Hippocampal formation (tissue), 2 donors: ENCODE measurements at places on chromosomes 12 and 14.

GRCh38 chr12:6178981-6179761, 21.0 kb upstream of the CD9 start:
- DNase-seq: no peak

GRCh38 chr14:70886421-70887206, 20.6 kb upstream of the PCNX1 start:
- DNase-seq: no peak

- DNase-seq: no peak
These were observed 207.5 kb downstream of the KIF26A start for GRCh38 chr14:104345621-104346462.

DNA sequence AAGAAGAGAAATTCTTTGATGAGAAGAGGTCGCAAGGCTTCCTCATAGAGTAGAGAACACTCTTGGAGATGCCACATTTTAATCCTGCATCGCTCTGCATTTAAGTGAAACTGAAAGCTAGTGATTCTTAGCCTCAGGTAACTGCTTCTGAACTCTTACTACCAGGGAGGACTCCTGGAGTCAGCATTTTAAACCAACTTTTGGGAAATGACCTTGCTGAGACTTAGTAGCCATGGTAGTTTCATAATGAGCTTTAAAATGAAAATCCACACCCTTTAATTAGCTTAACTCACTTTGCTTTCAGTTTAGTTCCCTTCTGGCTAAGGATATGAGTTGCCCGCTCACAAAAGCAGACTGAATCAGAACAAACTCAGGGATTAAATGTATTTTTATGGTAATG, 80.3 kb downstream of the SYNE2 start:
- no peak for DNase-seq

DNA sequence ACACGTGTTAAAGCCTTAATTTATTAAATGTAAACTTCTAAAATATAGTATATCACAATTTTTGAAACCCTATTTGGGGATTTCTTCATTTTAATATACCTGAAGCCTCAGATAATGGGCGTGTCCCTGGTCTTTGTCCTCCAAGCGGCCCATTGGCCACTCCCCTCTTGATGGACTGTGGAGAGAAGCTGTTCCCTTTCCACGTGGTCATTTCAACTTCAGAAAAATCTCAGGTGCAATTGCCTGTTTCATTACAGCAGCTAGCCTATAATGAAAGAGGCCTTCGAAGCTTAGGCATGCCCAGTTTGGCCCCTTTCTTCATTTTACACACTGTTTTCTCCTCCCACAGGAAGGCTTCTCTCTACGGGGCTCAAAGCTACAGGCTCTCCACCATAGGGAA, 131.4 kb upstream of the ARHGAP5 start:
- no peak for DNase-seq

GRCh38 chr14:96246539-96246847, 9.5 kb upstream of the BDKRB1 start:
- no peak for DNase-seq

GRCh38 chr12:83185241-83185640, 498.5 kb downstream of the TMTC2 start:
- DNase-seq: no peak

- no peak for DNase-seq
These were observed 13.4 kb downstream of the GABARAPL1 start for GRCh38 chr12:10226086-10226485.

DNA sequence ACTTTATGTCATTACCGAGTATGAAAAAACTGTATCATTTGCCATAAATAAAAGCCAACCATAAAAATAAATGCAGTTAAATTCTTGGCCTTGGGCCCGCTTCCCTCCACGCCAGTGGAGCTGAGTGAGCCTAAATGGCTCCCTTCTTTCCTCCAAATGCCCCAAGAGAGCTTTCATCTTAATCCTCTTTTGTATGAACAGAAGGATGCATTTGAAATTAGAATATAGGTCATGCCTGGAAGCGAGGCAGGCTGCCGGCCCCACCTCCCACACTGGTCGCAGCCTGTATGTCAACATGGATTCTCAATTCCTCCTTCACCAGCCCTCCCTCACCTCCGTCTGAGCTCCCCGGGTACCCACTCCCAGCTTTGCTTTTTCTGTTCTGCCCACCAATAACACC, 245.7 kb downstream of the SLC15A4 start:
- no peak for DNase-seq

- no peak for DNase-seq
These were observed 311.0 kb downstream of the ALG10 start for GRCh38 chr12:34333337-34333736.

DNA sequence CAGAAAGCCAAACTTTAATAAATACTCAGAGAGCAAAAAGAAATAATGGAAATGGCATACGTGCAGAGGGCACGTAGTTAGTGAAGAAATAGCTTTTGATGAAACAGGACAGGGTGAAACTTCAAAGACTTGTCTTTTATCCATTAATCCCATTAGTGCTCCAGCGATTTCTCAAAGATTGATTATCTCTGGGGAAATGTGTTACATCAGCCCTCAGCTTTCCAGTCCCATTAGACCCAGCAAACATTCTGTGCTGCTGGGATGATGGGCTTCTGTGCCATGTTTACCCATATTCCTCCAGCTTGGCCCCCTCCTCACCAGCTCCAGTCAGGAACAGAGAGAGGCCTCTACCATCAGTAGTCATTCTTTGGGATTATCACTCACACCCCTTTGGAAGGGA, 113.1 kb downstream of the CACNA1C start:
- no peak for DNase-seq

DNA sequence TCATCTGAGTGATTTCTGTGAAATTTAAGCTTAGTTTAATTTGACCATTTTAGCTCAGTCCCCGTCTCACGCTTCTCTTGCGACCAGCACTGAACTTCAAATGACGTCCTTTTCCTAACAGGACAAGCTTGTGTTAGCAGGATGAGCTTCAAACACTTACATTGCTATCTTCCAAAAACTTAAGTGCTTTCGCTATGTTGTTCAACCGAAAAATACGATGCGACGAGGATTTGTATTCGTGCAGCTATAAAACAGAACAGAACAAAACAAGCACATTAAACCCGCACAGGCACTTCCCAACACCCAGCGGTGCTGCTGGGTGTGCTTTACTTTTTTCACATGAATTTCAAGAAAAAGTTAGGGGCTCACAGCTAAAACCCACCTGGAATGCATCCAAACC, 64.2 kb upstream of the DICER1 start:
- DNase-seq: no peak

- DNase-seq: no peak
These were observed 60.2 kb upstream of the MDM1 start for GRCh38 chr12:68392376-68392775.

- DNase-seq: no peak
These were observed 178.7 kb downstream of the PAWR start for GRCh38 chr12:79512068-79512467.

GRCh38 chr14:61343991-61344405, 22.6 kb downstream of the PRKCH start:
- DNase-seq: no peak

- DNase-seq: no peak
These were observed 5.2 kb upstream of the TMEM132C start for GRCh38 chr12:128261757-128262156.

GRCh38 chr12:60758224-60758623, 1162.4 kb downstream of the SLC16A7 start:
- no peak for DNase-seq

DNA sequence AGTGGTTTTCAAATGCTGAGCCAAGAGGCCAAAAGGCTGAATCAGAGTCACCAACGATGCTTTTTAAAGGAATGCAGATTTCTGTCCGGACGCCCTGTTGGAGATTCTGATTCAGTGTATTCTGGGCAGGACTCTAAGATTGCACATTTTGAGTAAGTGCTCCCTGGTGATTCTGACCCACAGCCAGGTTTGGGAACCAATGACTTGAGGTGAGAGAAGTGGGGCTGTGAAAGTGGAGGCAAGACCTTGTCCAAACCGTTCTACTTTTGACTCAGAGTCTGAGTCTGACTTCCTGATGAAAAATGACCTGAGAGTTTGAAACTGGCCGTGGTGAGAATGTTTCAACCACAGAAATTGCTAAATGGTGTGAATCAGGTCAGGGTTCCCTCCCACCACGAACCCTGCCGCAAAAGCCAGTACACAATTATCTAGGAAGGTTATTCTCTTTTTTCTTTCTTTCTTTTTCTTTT, 90.2 kb downstream of the NTN4 start:
- DNase-seq: no peak

DNA sequence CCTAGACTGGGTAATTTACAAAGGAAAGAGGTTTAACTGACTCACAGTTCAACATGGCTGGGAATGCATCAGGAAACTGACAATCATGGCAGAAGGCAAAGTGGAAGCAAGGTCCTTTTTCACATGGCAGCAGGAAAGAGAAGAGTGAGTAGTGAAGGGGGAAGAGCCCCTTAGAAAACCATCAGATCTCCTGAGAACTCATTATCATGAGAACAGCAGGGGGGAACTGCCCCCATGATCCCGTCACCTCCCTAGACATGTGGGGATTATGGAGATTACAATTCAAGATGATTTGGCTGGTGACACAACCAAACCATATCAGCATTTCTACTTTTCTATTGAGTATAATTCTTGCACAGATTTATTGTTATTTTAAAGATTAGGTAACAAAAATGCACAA, 822.1 kb upstream of the FLRT2 start:
- DNase-seq: no peak
